Fibroblast of the aortic adventitia (primary cell): ENCODE measurements at places on chromosomes 12 and 14.

- DNase-seq, result no peak
Observed at GRCh38 chr14:81329640-81330381, 70.3 kb downstream of the STON2 start.

- peak; percentile 93 for DNase-seq
Observed at GRCh38 chr12:57430931-57431566, at the start of gene R3HDM2. Gene R3HDM2 (minus strand): TSS chr12:57431043. CDS start chr12:57310428, 120,615 bp downstream.

GRCh38 chr14:65444230-65444629 is 31.7 kb downstream of the FUT8 start:
- no peak for DNase-seq

DNA sequence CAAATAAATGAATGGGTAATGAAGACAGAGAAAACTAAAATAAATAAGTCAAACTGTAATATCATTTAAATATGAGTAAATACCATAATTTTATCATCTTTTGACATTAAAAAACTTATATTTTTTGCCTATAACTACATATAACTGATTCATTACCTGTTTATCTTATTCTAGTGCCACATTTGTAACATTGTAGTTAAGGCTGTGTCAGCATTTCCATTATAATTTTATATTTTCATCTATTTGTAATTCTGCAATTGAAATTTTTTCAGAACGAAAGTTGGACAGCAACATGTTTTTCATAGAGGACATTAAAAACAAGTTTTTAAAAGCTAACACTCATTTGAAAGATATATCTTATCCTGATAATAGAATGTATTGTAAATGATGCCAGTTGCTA is 1286.5 kb downstream of the LRFN5 start:
- DNase-seq, result no peak

GRCh38 chr14:49461529-49462401 is 124.4 kb downstream of the RPS29 start:
- DNase-seq, result peak; percentile 89

- DNase-seq, result peak; percentile 16
Observed at GRCh38 chr12:59142183-59142790, 222.0 kb upstream of the LRIG3 start.

- DNase-seq, result peak; percentile 61
Observed at GRCh38 chr12:52741375-52742195, 35.6 kb downstream of the KRT76 start.

DNA sequence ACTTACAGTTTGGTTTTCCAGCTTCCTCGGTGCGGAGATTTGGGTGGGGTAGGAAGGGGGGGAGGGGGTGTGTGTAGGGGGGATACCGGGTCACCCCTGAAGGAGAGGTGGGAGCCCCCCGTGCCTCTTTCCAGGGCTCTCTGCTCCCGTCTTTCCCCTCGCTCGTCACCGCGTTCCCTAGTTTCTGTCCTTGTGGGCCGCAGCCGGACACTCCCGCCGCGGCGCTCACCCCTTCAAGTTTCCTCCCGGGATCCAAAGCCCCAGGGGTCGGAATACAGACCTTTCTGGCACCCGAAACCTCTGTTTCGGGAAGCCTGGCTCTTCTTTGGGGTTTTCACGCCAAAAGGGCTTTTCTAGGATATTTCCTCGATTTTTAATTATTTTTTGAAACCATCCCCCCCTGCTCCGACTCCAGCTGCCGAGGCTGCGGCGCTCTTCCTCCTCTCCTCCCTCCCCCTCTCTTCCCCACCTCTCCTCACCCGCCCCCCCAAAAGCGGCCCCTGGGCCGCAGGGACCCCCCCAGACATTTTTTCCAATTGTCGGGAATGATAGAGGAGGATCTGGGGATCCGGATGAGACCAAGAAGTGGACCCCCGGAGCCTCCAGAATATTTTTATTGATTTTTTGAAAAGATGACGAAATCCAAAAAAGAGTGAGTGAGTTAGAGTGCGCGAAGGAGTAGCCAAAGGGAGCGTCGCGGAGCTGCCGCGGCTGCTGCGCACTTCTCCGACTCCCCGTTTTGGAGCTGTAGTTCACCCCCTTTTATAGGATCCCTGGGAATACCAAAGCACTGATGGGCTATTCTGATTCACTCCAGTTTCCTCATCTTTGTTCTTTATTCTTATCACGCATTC is 1.7 kb downstream of the CCND2 start:
- DNase-seq, result peak; percentile 39

GRCh38 chr12:49937639-49938300 is 12.8 kb upstream of the AQP2 start:
- no peak for DNase-seq

- no peak for DNase-seq
Observed at GRCh38 chr12:19288161-19288560, 151.1 kb upstream of the AEBP2 start.

- DNase-seq, result no peak
Observed at GRCh38 chr14:38248321-38249028, 7.4 kb downstream of the CLEC14A start.

DNA sequence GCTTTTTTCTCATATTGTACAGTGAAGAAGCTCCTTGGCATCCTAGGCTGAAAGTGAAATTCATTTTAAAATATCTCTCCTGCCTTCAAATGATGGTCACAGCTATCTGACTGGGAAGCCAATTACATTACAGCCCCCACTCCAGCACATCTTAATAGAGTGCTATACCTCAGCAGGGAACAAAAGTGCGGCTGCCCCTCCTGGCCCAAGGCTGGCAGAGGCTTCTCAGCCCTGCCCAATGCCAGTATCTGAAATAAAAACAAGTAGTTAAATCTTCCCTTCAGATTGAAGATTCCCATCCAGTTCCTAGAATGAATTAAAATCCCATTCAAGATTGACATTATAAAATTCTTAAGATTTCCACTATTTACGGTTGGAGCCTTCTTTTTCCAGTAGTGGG is 54.9 kb upstream of the GNG2 start:
- DNase-seq, result no peak

DNA sequence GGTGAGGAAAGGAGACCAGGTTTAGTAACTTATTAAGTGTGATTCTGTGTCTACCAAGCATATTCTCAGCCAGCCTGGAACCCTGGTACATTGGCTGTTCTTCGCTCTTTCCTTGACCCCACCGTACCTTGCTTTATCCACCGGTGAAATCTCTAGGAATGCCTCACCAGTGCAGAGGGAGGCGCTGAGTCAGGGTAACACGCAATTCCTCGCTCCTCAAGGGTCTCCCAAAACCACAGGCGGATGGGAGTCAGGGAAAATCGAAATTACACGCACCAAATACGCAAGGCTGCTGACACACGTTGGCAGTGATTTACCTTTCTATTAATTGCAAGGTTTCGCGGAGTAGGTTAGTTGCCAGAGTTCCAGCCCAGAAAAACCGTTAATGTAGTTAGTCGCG is 845 bp downstream of the L3HYPDH start:
- DNase-seq, result peak; percentile 80

DNA sequence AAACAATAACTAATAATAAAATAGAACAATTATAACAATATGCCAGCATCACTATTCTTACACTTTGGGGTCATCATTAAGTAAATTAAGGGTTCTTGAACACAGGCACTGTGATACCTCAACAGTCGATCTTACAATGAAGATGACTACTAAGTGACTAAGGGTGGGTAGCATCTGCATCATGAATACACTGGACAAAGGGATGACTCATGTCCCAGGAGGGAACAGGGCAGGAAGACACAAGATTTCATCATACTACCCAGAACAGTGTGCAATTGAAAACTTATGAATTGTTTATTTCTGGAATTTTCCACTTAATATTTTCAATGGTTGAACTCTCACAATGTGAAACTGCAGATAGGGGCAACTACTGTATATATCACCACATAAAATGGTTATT is 19.7 kb downstream of the TSPAN19 start:
- peak; percentile 96 for DNase-seq

DNA sequence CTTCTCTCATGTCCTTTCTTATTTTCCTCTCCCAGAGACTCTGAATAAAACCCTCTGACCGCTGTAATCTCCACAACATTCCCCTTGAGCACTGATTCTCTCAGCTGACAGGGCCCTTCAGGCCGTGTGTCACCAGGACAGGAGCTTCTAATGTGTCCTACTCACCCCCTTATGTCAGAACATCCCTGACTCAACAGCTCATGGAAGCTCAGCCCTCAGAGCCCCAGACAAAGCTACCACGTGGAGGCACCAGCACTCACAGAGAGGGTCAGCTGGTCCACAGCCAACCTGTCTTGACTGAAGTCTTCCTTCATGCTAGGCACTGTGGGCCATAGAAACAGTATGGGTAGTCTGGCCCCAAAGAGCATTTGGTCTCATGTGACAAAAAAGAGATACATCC is 49.8 kb downstream of the SMUG1 start:
- DNase-seq, result no peak

DNA sequence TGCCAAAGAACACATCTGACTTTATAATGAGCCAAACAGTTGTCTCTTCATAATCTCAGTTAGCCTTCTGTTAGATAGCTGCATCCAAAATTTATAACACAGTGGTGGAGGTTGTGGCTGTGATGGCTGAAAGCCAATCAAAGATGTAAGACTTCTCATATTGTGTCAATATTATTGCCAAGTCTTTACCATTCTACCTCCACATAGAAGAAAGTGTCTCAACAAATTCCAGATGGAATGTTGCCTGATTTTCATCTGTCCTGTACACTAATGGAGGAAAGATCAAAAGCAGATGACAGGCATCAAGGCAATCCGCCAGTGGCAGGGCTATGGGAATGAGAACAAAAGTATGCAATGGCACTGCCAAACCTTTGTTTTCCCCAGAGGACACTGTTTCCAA is 813.1 kb upstream of the NOVA1 start:
- DNase-seq, result no peak

GRCh38 chr12:22981711-22982110 is 356.7 kb downstream of the ETNK1 start:
- DNase-seq, result peak; percentile 60

DNA sequence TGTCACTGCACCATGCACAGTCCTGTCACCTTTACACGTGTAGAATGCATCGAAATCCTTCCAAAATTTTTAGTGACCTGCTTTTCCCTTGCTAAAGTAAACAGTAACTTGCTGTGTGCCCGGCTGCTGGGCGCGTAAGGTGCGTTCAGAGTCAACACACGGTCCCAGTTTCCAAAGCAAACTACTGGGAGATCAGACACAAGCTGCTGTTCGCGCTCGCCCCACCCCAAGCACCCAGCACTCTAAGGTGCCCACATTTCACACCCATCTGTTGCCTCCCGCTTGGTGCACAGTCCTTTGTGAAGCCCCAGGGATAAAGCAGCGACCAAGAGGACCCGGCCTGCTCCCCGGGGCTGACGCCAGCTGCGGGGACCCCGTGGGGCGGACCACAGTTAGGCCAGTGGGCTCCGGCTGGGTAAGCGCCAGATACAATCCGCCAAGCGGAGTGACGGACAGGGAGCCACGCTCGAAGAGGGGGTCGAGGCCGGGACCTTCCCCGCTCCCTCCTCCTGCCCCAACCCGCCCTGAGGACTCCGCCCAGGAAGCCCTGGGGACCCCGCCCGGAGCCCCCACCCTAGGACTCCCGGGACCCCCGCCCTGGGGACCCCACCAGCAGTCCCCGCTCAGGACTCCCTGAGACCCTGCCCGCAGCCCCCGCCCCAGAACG is 633 bp downstream of the STX2 start:
- no peak for DNase-seq
